ENCODE measurements at places on chromosomes 7 and 10. TPM values are rescaled to one million over a fixed set of nuclear protein-coding genes. Genes with fewer than 3 reads are reported as not detected.

Gene HECW1
- not detected for total RNA-seq

Gene TEX47
- not detected for total RNA-seq

Gene EGR2
- 0.64 TPM for total RNA-seq

Gene GTF2IRD2
- 2.4 TPM for total RNA-seq

Gene SKIDA1
- total RNA-seq: 0.07 TPM

Gene WDFY4
- total RNA-seq: under 0.01 TPM

Gene NKX1-2
- 1.4 TPM for total RNA-seq

Gene RAPGEF5
- 9.5 TPM for total RNA-seq

Data from nasal cavity respiratory epithelium epithelial cell of viscerocranial mucosa (primary cell).